ENCODE measurements at places on chromosomes 11 and 22.

DNA sequence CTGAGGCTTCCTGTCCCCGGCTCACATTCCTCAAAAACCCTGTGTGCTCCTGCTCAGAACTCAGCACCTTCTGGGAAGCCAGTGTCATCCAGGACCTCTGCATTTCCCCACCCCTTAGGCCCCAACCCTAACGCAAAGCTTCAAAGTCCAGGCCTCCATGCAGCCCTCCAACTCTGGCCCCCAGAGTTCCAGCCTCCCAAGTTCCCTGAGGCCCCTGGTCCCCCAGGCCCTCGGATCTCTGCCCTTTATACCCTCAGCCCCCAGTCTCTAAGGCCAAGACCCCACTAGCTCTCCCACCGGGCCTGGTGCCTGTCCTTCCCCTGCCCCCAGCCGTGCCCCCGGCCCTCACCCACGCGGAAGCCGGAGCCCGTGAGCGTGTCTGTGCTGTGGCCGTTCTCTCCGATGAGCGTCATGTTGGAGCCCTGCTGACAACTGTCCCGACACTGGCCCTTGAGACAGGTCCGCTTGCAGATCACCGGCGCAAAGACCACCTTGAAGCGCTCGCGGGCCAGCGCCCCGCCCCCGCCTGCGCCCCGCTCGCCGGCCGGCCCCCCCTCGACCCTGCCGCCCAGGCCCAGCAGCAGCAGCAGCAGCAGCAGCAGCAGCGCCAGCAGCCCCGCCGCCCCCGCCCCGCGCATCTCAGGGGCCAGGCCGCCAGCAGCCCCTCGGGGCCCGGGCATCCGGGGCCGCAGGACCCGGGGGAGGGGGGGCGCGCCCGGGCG is 718 bp downstream of the LTBP3 start:
- no peak for DNase-seq

DNA sequence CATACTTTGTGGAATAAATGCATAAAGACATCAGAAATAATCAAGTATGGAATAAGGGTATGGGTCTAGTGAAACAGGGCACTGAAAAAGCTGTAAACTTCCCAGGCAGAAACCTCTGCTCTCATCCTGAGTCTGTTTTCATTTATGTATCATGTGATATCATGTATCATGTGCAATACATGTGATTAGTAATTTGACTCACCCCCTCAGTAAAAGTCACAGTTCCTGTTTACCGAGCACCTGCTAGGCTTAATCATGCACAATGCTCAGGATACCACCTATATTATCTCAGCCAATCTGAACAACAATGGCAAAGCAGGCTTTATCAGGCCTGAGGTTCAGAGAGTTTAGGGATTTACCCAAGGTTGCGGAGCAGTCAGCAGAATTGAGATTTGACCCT is 250.6 kb upstream of the TENM4 start:
- no peak for DNase-seq

GRCh38 chr22:46794067-46794466 is 31.6 kb downstream of the TBC1D22A start:
- DNase-seq = no peak

- peak; percentile 55 for DNase-seq
Observed at GRCh38 chr11:29518389-29519174, 498.2 kb downstream of the KCNA4 start.

GRCh38 chr11:17571431-17572358 is 24.6 kb downstream of the OTOG start:
- no peak for DNase-seq

DNA sequence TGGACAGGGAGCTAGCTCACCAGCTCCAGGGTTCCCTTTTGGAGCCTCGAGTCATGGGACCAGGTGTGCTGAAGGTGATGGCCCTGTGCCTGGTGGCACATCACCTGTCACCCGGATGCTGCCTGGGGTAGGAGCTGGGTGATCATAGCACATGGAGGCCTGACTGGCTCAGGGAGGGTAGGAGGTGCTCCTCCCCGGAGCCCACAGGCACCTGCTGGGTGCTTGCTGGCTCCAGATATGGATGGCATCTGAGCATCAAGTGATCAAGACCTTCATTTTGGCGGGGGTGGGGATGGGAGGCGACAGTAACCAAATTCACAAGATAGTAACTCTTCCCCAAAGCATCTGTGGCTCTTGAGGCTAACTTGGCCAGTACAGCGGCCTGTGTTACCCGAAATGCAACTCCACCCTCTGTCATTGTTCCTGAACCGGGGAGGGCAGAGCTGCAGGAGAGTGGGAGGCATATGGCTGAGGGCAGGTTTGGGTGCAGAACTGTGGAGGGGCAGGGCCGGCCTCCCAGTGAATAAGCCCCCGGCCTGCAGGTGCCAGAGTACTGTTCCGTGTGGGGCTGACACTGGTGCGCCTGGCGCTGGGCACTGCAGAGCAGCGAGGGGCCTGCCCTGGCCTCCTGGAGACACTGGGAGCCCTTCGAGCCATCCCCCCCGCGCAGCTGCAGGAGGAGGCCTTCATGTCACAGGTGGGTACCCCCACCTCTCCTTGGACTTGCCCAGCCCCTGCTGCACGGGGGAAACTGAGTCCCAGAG is 4.7 kb downstream of the TBC1D10C start:
- no peak for DNase-seq

GRCh38 chr11:121520243-121521144 is 67.7 kb upstream of the SORL1-AS1 start:
- no peak for DNase-seq

GRCh38 chr11:111841370-111842053 is 29.9 kb downstream of the ALG9 start:
- DNase-seq = peak; percentile 92

- DNase-seq = no peak
Observed at GRCh38 chr22:39917197-39917643, 16.3 kb downstream of the GRAP2 start.

DNA sequence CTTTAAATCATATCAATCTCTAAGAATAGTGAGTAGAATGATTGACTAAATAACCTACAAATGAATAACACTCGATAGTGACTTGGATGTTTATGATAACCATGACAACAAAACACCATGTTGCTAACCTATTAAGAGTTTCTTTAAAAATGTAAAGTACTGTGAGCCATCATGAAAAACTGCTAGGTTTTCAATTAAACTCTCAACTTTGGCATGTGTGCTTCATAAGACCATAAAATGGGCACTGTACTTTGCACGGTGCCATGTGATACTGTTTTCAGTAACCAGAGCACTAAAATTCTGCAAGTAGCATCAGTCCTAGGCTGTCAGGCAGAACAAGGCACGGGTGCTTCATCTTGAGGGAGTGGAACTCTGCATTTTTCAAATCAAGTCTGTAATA is 96.2 kb upstream of the TRIM77 start:
- DNase-seq = no peak

DNA sequence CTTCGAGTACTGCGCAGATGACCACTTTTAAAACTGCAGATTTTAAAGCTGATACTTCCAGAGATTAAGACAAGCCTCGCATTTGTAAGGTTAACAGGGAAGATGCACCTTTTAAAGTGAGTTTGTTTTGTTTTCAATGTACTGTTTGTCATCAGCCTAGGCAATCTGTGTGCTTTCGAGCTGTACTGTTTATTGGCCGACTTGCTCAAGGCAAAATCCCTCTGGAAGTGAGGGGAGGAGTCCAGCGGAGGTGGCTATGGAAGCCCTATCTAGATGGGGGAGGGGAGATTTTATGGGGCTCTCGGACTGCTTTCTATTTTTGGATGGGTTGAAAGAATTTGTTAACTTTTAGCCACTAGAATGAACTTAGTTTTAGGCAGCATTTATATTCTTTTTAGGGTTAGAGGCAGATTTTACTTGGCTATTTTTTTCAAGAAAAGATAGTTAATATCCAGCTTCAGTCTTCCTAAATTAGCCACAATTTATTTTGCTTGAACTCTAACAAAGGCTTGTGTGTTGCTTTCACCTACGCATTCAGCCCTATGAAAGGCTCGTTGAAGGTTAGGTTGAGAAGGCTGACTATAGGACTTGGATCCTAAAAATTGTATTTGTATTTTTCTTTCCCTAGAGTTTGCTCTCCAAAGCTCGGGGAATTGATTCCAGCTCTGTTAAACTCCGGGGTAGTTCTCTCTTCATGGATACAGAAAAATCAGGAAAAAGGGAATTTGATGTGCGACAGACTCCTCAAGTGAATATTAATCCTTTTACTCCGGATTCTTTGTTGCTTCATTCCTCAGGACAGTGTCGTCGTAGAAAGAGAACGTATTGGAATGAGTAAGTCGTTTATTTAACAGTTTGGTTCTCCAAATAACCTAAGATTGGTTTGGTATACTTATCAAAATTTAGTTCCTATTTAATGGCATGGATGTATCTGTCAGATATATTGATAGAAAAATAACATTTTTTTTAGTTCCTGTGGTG is 2.1 kb downstream of the WEE1 start:
- peak; percentile 92 for DNase-seq

DNA sequence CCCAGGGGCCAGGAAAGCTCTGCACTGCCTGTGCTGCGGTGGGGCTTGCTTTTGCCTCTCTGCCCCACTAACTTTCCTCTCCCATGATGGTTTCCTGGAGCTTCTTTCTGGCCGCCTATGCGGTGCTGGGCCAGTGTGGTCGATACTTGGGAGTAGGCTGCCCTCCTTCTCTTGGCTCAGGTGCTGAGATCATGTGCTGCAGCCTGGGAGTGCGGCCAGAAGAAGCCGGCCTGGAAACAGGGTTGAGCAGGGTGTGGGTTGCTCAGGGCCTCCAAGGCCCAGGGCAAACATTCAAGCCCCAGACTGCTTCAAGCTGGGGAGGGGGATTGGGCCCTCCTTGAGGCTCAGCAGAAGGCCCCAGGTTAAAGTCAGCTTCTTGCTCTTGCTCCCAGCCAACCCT is 125.0 kb downstream of the NTM start:
- DNase-seq = peak; percentile 26

GRCh38 chr11:11318961-11319360 is 34.1 kb downstream of the CSNK2A3 start:
- no peak for DNase-seq

GRCh38 chr11:14127679-14128078 is 165.2 kb downstream of the SPON1 start:
- DNase-seq = no peak

GRCh38 chr11:110750100-110750499 is 37.9 kb upstream of the ARHGAP20 start:
- DNase-seq = no peak

GRCh38 chr11:107750313-107750712 is 38.5 kb upstream of the SLN start:
- no peak for DNase-seq

- DNase-seq = no peak
Observed at GRCh38 chr11:12013781-12014180, 5.4 kb upstream of the DKK3 start.

- peak; percentile 32 for DNase-seq
Observed at GRCh38 chr11:132099692-132100091, 729.3 kb downstream of the NTM start.

DNA sequence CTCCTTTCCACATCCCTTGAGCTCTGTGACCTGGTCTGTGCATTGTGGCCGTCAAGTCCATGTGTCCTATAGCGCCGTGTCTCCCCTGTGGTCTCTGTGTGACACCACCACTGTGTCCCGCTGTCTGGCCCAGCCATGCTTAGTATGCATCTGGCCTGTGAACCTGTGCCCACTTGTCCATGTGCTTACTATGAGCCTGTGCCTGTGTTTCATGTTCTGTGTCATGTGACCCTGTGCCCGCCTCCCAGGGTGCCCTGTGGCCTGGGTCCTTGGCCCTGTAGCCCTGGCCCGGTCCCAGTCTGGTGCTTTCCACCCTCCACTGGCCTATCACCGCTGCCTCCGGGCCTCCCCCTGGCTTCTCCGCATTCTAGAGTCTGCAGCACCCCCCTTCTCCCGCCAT is 80.6 kb downstream of the CCDC83 start:
- DNase-seq = no peak

DNA sequence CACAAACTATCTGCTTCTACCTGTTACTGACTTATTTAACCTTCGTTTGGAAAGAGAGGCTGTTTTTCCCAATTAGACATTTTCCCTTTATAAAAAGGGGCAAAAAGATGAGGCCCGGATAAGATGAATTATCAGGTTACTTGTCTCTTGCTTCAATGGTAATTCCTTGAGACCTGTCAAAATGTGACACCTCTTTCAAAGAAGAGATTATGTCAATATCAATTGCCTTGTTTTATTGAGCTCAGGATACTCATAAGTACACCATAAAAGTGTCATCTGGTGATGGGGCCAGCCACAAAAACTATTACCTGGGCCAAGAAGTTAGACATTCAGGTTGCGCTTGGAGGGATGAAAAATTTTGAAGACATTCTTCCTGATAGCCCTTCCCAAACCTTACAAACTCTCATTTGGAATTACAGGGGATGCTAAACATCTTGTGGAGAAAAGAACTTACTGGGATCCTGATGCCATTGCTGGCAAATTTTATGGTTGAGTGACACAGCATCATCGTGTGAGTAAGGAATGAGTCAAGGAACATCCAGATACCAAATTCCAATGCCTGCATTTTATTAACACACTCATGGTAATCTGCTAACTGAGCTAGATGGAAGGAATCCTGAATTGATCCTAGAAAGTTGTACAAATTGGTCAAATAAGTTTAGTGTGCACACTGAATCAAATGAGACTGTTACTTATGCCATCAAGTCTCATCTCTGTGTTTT is 1071.2 kb downstream of the LRRC4C start:
- DNase-seq = no peak

DNA sequence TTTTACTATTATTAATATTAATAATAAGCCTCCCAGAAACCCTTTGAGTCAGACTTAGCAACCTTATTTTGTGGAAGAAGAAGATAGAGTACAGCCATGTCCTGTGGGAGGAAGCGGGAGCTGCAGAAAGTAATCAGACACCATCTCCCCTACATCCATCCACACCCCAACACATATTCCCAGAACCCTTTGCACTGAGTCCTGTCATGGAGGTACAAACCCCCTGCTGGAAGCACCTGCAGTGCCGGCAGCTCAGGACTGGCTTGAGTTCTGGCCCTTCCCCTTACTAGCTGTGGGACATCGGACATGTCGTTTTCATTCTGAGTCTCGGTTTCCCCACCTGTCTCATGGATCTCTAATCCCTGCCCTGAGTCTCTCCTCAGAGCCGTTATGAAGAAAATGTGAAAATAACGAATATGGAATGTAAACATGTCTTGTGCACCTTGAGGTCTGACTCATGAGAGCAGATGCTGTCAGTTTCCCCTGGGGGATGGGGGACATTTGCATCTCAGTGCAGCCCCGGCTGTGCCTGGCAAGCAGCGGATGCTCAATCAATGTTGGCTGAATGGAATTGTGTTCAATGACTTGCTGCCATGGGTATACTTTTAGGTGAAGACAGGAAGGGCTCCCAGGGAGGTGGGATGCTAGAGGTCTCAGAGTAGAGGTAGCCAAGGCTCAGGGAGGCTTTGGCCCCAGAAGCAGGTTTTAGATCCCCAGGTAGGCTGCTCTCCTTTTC is 45.4 kb downstream of the TP53I11 start:
- no peak for DNase-seq
